ENCODE measurements at places on chromosomes 3 and 15.

- DNase-seq: peak; percentile 33
Measured at GRCh38 chr15:69081310-69082004, 67.0 kb downstream of the NOX5 start.

- DNase-seq: no peak
Measured at GRCh38 chr15:44836094-44836493, 99.8 kb downstream of the TRIM69 start.

DNA sequence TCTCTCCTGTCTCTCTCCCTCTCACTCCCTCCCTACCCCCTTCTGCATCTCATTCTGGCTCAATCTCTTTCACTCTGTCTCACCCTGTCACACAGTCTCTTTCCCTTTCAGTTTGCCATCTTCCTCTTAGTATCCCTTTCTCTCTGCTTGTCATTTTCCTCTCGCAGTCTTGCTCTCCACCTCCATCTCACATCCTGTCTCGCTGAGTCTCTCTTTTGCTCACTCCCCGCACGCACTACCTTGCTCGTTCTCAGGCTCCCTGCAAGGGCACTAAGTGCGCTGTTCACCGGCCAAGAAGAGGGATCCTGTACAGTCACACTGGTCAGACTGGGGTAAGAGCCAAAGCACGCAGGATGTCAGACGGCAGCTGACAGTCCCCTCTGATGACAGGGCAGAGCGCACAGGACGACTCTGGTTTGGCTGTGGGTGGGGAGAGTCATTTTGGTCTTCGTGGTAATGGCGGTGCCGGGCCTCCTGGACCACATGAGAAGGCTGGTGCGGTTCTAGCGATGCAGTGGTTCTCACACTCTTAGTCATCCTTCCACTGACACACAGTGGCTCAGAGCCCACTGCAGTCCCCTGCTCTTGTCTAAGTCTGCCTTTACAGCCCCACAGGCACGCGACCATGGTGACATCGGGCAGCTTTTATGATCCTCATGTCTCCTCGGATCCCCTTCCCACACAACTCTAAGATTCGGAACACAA is 356.8 kb downstream of the FOXP1 start:
- DNase-seq: no peak

DNA sequence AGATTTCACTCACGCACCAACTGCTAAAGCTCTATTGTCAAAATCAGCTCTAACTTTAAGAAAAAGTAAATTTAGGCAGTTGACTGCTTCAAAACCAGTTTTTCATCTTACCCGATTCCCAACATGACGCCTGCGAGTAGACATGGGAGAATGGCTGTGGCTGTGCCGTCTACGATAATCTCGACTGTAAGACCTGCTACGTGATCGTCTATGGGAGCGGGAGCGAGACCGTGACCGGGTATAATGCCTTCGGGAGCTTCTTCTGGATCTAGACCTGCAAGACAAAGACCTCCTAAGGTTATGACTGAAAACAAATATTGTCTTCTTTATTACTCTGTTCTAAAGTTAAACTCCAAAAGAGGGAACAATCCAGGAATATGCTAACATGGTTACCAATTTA is 12.5 kb downstream of the TRA2B start:
- peak; percentile 0 for DNase-seq

- DNase-seq: no peak
Measured at GRCh38 chr3:188241883-188242282, 87.9 kb downstream of the LPP start.

DNA sequence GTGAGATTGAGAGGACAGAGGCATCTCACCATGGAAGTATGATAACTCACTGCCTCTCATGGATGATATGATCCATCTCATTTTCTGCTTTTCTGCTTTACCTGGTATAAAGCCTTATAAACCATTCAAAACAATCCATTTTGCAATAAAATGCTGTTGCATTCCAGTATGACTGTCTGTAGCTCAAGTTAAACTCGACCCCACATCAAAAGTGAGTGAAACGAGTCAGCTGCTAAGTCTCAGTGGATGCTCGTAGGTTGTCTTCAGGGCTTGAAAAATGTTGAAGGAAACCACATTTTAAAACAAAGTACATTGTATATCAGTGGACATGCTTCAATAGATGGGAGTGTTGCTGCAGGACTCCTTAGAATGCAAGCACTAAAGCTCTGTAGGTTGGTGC is 839.0 kb downstream of the TUSC7 start:
- DNase-seq: no peak

- DNase-seq: no peak
Measured at GRCh38 chr15:33716025-33716424, 252.3 kb upstream of the CHRM5 start.

- no peak for DNase-seq
Measured at GRCh38 chr3:139418144-139418543, 28.7 kb upstream of the COPB2 start.

GRCh38 chr3:124919756-124920155 is 14.8 kb downstream of the MUC13 start:
- DNase-seq: peak; percentile 32

- DNase-seq: peak; percentile 60
Measured at GRCh38 chr15:32979710-32980109, 214.8 kb downstream of the FMN1 start.

- no peak for DNase-seq
Measured at GRCh38 chr15:79549196-79549595, 117.1 kb downstream of the MINAR1 start.

- no peak for DNase-seq
Measured at GRCh38 chr3:40864146-40864782, 335.0 kb upstream of the CTNNB1 start.

GRCh38 chr3:172112734-172113120 is 73.3 kb downstream of the FNDC3B start:
- no peak for DNase-seq

DNA sequence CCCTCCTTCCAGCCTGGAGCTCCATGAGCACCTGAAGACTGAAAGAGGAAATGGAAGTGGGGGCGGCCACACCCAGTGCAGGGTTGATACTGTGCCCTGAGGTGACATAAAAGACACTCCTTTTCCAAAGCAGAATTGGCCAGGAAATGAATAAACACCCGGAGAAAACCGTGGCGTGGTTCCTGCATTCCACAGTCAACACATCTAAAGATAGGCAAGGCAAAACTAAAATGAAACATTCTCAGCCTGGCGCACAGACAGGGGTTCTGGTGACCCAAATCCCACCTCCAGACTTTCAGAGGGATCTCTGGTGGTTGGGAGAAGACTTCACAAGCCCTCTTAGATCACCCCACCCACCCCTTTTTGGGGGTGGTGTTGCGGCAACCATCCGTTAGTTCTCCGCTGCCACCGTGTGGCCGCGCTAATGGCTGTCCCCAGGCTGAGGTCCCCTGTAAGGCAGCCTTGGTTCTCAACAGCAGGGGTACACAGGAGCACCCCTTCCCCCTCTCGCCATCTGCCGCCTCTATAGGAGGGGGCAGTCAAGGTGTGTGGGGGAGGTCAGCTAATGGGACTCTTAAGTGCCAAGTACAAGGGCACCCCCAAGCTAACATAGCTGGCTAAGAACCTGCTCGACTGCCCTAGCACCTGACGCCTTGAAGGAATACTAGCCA is 2.5 kb upstream of the MST1R start:
- peak; percentile 61 for DNase-seq

DNA sequence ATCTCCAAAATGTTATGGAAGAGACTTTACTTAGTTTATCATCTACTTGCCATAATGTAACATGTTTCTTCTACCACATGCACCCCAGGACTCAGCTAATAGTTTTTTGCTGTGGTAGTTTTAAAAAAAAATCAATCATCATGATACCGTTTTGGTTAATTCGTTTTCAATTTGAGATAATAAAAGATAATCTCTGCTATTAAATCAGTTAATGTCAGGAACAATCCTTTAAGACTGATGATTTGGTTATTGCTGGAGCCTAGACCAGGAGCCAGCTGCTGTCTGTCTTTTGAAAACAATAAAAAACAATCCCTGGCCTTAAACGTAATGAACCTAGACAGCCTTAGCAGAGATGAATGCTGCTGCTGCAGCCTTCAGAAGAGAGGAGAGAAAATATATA is 403.7 kb downstream of the OXSM start:
- no peak for DNase-seq

DNA sequence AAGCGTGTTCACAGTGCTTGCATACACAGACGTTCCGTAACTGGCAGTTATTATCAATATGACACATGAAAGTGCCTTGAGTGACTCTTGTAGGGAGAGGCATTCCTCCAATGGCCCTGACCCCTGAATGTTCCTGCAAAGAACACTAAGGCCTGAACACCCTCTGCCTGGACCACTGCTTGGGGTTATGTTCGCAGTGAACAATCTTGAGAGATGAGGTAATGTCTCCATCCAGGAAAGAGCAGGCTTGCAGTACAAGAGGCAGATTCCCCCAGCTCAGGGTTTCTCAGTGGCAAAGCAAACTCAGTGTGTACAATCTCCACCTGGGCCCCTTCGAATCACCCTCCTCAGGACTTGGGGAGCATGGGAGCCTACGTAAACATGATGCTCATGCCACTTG is 324.6 kb downstream of the MAGI1 start:
- peak; percentile 70 for DNase-seq

DNA sequence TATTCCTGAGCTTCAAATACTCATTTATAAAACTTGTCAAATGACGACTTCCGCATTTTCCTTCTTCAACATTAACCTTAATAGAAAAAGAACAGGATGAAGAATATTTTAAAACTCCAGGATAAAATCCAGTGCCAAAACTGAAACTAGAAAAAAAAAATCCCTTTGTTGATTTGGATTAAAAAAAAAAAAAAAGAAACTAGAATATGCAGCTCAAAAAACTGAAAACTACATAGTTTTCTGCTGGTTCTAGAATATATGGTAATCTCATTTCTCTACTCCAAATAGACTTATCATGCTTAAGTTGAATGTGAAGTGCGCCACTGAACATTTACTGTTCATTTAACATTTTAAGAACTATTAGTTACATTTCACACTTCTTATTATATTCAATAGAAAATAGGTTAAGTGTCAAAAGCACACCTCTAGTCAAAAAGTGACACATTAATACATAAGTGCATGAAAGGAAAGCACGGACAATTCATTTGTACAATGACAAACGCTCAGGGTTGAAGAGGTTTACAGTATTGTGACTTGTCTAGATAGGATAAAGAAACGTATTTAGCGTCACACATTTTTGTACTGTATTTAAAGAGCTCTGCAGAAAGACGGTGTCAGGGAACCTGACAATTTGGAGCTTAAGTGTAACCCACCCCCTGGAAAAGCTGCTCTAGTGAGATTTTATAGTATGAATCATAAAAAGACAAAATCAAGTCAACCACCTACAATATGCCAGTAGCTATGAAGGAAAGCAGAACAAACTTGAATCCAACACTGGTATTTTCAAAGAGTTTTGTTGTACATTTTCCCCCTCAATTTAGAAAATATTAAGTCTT is 5.8 kb downstream of the TRA2B start:
- DNase-seq: no peak

Data from mesenchymal stem cell (in vitro differentiated cells and primary cell).